ENCODE measurements at places on chromosomes 6 and 20.

GRCh38 chr6:118704915-118705314, 53.5 kb upstream of the CEP85L start:
- DNase-seq: no peak

GRCh38 chr6:10692965-10693538, 1.4 kb downstream of the C6orf52 start:
- DNase-seq: no peak

GRCh38 chr6:154969796-154970195, 25.3 kb upstream of the TIAM2 start:
- no peak for DNase-seq

DNA sequence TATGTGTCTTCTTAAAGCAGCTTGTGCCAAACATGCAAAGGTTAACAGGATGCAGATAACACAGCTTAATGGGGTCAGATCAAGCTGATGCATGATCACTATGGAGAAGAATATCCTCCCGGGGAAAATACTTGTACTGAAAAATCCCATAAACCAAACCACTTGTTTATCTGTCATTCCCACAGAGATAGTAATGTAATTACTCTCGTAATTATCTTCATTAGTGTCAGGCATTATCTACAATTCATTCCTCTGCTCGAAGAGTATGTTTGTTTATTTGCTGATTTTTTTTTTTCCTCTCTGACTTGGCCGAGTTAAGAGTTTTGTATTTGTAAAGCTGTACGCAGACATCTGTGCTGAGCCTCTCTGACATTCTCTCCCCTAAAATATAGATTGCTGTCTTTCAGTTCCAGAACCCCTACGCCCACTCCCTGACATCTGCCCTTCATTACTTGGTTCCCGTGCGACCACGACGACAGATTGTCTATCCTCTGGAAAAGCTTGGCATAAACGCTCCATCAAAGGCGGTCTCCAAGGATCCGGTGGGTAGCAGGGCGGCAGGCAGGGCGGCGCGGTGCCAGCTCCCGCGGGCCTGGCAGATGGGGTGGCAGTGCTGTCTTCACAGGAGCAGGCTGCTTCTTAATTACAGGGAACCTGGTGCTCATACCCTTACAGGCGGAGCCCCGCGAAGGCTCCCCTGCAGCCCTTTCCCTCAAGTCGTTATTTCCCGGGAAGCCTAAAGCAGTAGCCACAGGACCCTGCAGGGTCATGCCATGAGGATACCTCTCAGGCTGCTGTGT, 147.2 kb downstream of the CFAP61 start:
- DNase-seq: no peak

GRCh38 chr6:128327890-128328289, 192.5 kb downstream of the PTPRK start:
- no peak for DNase-seq

GRCh38 chr20:14845199-14846160, 508.1 kb upstream of the FLRT3 start:
- no peak for DNase-seq

DNA sequence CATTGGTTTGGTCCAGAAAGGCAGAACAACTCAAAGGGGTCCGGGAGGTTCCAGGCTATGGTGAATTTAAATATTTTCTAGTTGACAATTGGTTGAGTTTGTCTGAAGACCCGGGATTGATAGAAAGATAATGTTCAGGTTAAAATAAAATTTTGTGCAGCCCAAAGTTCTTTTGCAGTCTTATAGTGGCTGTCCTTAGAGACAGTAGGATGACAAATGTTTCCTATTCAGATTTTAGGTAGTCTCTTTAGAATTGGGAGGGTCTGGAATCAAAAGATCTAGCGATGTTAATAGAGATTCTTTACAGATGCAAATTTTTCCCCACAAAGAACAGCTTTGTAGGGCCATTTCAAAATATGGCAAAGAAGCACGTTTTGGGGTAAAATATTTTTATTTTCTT, 109.1 kb downstream of the TULP4 start:
- no peak for DNase-seq

DNA sequence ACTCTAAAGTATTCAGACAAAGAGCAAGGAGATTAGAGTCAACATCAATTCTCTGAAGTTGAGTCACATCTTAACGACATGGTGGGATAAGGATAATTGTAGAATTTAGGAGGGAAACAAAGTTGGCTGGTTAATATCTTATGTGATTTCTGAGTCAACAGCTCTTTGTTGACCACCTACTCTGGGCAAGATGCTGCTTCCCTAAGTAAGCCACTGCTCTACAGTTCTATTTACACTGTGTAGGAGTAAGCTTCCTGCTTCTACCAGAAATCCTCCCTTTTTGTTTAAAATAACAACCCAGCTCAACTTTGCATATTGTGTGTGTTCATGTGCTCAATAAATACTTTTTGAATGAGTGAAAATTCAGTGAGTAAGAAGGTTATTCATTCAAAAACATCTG, 3.1 kb downstream of the HS3ST5 start:
- no peak for DNase-seq

DNA sequence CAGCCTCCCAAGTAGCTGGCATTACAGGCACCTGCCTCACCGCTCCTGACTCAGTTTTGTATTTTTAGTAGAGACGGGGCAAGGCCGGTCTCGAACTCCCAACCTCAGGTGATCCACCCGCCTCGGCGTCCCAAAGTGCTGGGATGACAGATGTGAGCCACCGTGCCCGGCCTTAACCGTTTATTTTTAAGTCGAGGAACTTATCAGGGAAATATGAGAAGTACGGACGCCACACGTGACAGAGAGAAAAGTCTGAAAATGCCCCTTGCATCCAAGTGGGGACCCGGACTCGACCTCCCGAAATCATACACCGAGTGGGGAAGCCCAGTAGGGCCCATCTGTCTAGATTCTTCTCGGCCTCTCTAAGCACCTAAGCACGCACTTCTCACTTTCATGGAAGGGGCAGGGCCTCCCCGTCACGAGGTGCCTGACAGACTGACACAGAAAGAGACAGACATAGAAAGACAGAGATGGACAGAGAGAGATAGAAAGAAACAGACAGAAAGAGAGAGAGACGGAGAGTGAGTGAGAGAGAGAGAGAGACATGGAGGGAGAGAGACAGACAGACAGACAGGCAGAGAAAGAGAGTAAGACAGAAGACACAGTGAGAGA, 756.5 kb upstream of the DEFB115 start:
- DNase-seq: no peak

- no peak for DNase-seq
Measured at GRCh38 chr20:59525500-59526241, 78.7 kb upstream of the PHACTR3 start.

GRCh38 chr6:26502626-26503025, 2.5 kb downstream of the BTN1A1 start:
- DNase-seq: no peak

DNA sequence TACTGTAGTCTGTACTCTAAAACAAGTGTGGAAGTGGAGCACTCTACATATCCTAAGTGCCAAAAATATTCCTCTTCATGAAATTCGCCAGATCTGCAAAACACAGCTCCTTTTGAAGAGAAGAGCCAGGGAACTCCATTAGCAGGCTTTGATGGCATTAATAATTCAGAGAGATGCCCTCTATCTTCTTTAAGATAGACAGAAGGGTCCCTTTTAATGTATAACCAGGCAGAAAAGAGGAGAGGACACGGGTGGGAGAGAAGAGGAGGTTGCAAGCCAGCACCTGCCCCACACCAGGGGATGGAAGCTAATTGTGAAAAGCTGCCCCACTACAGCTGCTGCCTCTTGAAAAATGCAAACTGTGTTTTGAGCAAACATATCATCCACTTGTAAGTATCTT, 3.7 kb upstream of the RFPL4B start:
- no peak for DNase-seq
